ENCODE measurements at places on chromosomes 3 and 15.

DNA sequence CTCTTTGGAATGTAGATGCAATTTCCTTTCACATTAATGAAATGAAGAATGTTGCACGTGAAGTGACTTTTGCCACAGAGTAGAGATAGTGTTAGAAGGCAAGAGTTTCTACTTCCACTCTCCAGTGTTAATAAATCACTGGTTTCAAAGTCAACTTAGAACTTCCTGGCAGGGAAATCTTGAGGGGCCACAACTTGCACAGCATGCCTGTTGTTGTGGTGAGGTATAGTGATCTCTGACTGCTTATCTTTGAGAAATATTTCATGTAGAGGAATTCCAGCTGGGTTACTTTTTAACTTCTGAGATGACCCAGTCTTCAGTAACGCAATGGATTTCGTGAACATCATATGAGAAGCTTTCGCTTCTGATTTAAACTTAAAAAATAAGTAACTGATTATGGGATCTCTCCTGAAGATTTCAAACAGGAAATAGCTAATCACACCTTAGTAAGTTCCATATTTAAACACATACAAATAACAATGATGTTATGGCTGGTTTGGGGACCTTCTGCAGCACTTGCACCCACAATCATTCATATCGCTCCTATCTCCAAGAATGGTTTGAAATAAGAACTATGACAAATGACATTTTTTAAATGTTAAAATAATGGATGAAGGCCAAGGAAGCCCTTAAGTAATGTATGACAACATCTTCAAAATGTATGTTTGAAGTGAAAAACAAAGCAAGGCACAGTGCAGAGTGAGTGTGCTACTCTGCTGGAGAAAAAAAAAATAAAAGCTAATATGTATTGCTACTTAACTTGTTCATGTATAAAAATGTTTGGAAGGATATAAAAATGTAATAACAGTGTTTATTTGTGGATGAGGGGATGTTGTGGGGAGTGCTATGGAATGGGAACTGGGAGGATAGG, 726.5 kb upstream of the NECTIN3 start:
- no peak for DNase-seq

GRCh38 chr3:17631609-17632008, 110.8 kb downstream of the TBC1D5 start:
- DNase-seq: no peak

GRCh38 chr3:31093606-31094005, 199.1 kb upstream of the GADL1 start:
- DNase-seq: no peak

DNA sequence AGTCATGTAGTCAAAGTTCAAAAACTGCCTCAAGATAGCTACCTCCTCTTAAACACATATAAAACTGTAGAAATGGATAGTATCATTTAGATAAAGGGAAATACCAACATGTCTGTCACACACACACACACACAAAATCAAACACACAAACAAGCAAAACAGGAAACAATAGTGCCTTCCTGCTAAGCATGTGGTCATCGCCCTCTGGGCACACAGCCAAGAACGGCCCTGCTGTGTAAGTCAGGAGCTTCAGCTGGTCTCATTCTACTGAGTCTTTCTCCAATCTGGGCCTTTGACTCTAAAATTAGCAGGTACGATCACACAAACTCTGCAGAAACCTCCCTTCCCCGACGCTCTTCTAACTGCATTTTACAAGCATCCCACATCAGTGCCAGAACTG, 272.2 kb upstream of the CHRNA7 start:
- DNase-seq: peak; percentile 22

DNA sequence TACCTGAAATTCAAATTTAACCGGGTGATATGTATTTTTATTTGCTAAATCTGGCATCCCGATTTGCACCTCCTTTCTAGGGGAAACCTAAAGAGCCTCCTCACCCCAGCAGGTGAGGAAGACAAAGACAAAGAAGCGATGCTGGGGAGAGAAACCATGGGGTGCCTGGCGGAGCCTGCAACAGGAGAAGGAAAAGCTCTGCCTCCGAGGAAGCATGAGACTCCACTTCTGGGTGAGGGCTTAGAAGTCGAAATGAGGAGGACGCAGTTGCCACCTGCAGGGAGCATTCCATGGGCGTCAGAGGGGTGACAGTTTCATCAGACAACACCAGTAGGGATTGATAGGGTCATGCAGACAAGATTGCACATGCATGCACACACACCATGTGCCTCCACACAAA, 30.5 kb upstream of the LYZL4 start:
- DNase-seq: no peak

- DNase-seq: no peak
Measured at GRCh38 chr15:98387866-98388265, 260.5 kb upstream of the IGF1R start.

DNA sequence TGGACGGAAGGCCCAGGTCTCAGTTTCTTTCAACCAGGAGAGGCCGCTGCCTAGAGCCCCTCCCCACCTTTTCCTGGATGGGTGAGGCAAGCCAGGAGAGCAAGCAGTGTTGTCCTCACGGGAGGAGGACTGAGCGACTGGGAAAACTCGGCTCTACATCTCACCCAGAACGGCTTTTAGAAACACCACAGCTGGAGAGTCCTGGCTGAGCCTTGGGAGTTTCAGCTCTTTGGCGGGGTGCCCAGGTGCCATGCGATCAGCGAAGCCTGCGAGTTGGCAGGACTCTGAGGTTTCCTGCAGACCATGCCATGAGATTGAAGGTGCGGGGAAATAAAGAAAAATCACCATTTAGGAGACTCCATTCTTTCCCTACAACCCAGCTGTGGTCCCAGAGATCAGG, 26.0 kb downstream of the PPCDC start:
- DNase-seq: no peak

Data from HEK293T (cell line).